ENCODE measurements at places on chromosomes 11 and 22.

DNA sequence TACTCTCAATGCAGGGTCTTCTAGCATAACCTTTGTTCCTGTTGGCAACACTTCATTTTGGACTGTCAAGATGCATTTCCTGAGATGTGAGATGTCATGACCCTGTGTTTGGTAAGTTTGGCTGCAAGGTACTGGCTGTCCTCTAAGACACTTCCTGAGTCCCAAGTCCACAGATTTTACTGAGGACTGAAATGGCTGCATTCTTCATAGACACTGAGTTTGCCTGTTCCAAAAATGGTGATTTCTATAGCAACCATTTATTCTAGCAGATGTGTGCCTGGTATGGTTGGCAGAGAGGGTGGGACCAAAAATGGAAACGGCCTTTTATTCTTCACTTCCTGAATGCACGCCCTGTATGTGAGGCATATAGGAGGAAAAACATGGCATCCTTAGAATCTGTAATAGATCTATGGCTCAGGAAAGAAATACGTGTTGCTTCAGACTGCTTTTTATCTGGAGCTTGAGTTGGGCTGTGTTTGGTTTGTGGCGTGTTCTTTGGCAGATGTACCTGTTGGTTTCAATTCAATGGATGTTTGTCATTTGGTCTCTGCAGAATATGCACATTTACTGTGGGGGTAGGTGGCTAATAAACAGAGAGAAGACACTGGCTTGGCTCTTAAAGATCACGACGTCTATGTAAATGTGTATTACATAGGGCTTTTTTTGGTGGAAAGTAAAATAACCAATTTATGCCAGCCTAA is 62.4 kb downstream of the ZBTB16 start:
- no peak for DNase-seq

DNA sequence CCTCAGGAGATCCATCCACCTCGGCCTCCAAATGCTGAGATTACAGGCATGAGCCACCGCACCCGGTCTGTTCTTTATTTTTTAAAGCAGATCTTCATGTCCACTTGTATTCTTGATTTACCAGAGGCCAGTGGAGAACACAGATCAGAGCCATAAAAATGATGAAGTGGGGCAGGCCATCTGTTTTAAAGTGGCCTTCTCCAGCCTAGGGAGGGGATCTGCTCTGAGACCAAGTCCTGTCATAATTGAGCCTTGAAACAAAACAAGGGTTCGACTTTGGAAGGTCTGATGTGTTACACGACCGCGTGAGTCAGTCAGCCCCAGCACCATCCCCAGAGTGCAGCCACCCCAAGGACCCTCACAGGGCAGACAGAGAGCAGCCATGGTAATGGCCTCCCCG is 27.5 kb downstream of the ABCC8 start:
- no peak for DNase-seq

GRCh38 chr11:44507896-44508445 is 57.5 kb upstream of the CD82 start:
- DNase-seq = no peak

- no peak for DNase-seq
Measured at GRCh38 chr11:114106986-114107385, 47.5 kb downstream of the ZBTB16 start.

DNA sequence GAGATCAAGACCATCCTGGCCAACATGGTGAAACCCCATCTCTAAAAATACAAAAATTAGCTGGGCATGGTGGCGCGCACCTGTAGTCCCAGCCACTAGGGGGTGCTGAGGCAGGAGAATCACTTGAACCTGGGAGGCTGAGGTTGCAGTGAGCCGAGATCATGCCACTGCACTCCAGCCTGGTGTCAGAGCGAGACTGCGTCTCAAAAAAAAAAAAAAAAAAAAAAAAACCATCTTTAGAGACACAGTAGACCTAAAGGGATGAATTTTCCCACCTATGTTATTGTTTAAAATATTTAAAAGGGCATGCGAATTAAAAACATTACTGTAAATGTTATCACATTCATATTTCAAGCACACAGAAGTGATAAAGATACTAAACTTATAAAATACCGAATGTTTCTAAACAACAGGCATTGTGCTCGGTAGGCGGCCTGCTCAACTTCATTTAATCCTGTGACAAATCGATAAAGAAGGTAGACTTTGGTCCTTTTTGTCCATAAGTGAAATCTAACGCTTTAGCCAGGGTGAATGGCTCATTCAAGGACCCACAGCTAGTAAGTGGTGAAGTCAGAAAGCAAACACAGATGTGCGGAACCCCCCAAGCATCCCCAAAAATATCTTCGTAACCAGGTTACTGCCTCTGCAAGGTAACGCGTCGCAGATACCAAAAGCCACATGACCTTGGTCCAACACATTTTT is 16.1 kb downstream of the NCAPD3 start:
- peak; percentile 19 for DNase-seq

GRCh38 chr11:88105951-88106350 is 69.3 kb downstream of the RAB38 start:
- no peak for DNase-seq

GRCh38 chr11:11583801-11584529 is 37.8 kb downstream of the GALNT18 start:
- DNase-seq = no peak

GRCh38 chr22:48955351-48956311 is 872.0 kb downstream of the BRD1 start:
- DNase-seq = no peak

DNA sequence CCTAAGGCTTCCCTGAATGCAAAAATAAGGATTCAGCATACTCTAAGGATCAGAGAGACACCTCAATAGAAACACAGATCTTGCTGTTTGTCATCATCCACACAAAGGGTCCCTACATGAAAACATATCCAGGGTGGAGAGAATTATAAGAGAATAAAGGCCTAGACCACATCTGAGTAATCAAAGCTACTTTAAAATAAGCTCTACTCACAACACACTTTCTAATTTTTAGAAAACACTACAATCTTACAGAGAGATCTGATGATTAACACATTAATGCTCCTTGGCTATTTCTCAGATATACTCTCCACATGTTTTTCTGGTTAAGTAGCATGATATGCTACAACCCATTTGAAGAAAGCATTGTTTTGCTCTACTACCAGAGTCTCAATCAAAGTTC is 108.2 kb downstream of the ETS1 start:
- no peak for DNase-seq

GRCh38 chr11:8288824-8289491 is 25.3 kb upstream of the LMO1 start:
- DNase-seq = no peak

DNA sequence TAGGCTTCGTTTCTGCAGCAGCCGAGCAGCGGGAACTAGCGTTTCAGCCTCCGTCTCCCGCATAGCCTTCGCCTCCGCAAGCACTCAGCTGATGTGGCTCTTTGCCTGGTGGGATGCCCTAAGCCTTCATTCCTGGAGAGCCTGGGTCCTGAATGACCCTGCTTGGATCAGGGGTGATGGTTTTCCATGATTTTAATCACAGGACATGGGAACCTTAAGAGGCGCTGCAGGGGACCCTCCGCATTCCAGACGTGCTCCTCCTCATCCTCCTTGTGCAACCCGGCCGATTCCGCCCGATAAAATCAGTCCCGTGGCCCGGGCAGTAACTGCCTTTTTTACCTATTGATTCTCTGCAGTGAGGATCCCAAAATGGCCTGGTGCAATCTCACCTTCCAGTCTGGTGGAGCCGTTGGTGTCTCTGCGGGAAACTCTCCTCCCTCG is 8.2 kb downstream of the C11orf21 start:
- DNase-seq = no peak

GRCh38 chr11:59289356-59290181 is 69.1 kb upstream of the OR5AN1 start:
- no peak for DNase-seq

- DNase-seq = no peak
Measured at GRCh38 chr22:41132550-41132949, 40.2 kb downstream of the EP300 start.

GRCh38 chr22:48702573-48703264 is 1125.0 kb downstream of the BRD1 start:
- DNase-seq = no peak

DNA sequence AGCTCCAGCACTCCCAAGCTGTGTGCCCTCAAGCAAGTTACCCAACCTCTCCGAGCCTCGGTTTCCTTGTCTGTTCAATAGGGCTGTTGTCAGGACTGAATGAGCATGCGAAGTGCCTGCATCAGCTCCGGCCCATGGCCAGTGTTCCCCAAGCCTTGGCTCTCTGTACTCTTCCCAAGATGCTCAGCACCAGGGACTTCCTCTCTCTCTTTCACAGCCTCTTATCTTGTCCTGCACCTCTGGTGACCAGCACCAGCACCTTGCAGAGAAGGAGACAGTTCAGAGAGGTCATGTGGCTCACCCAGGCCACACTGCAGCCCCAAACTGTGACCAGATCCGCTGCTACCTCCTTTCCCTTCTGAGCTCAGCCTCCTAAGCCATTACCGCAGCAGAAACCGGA is 120.3 kb upstream of the ANO1 start:
- no peak for DNase-seq
